NCI-H748 treated with DMSO at 0.1 percent for 48 hours (cell line): ENCODE measurements at places on chromosomes 11 and 22.
A peak's percentile ranks its signal among the peaks of the same experiment; 100 is the strongest.

- DNase-seq, result no peak
These were observed 46.2 kb upstream of the TSKU start for GRCh38 chr11:76736773-76737495.

GRCh38 chr11:33869481-33870422 is 22.1 kb downstream of the LMO2 start:
- peak; percentile 14 for DNase-seq

DNA sequence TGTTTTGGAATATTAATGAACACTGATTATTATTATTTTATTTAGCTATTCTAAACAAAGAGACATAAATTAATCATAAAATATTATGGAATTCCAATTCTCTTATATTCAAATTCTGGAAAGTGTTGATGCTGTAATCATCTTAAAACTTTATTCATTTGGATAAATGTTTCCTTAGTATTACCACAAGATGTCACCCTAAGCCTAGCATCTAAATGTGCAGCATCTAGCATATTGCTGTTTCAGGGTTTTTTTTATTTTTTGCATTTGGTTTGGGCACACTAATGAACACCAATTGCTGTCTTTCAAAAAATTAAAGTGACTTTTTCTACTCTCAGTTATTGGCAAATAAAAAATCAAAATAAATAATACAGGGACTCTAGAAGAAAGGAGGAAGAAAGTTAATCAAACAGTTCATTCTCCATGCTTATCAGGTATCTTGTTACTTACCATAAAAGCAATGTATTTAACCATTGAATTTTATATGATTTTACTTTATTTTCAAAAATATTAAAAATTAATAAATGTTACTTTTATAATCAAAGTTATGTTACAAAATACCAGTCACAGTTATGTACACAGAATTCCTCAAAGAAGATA is 31.8 kb downstream of the DLG2 start:
- DNase-seq, result peak; percentile 5

DNA sequence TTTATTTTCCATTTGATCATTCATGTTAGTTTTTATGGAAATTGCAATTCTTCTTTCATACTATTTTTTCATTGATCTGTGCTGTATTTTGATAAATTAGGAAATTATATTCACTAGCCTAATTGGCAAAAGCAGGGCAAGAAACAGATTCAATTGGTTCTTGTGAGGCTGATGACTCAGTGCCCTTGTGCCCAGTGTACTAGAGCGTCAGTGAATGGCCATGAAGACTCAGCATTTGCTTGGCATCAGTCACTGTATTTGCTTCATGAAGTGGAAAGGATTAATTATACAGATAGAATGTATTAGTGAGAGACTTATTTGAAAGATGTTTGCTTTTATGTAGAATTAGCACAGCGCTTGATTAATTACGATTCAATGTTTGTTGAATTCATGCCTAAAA is 31.8 kb downstream of the MRGPRX1 start:
- no peak for DNase-seq

DNA sequence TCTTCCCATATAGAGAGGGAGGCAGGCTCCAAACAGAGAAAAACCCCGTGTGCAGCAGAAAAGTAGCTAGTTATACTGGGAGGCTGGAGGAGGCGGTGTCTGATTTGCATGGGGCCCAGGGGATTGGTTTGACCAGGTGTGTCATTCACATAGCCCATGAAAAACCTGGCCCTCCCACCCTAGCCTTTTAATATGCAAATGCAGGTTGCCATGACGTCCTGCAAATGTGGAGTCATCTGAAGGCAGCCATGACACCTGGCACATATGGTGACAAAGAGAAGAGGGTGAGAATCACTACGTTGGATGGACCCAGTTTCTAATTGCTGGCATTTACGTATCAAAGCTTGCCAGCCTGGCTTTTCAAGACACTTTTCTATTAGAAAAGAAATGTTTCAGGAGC is 57.8 kb downstream of the FAM181B start:
- DNase-seq, result no peak

DNA sequence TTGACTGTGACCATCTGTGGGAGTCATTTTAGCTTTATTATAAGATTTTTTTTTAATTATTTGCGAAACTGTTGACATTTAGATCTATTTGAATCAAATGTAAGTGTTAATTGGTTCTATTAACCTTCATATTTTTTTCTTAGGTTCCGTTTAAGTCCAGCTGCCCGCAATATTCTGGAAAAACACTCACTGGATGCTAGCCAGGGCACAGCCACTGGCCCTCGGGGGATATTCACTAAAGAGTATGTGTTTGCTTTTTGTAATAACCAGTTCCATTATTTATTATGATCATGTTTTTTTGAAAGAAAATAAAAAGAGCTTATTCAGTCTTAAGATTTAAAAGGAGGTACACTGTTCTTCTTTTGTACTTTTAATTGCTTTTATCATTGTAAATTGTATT is 43.9 kb downstream of the PDHX start:
- peak; percentile 52 for DNase-seq

GRCh38 chr11:110133160-110133559 is 40.0 kb downstream of the ZC3H12C start:
- no peak for DNase-seq

DNA sequence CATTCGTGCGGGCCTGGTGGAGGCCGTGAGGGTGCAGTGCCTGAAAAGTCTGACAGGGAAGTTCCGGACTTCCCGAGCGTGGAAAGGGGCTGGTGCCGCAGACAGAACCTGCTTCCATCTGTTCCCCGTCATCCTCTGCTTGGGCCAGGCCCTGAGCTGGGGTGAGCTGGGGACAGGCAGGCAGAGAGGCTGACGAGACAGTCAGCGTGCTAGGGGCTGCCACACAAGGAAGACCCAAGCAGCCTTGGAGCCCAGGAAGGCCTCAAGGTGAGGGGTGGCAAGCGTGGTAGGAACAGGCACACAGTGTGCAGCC is 25.5 kb downstream of the NADSYN1 start:
- no peak for DNase-seq

- DNase-seq, result peak; percentile 49
These were observed 96.5 kb downstream of the NXPE2 start for GRCh38 chr11:114774599-114775361.

GRCh38 chr11:100229086-100229485 is 458.0 kb upstream of the ARHGAP42 start:
- DNase-seq, result no peak

GRCh38 chr22:45418056-45418769 is 4.7 kb downstream of the RIBC2 start:
- DNase-seq, result no peak

- DNase-seq, result no peak
These were observed 33.7 kb upstream of the MYRF start for GRCh38 chr11:61718621-61719302.

- no peak for DNase-seq
These were observed 11.3 kb upstream of the NFAM1 start for GRCh38 chr22:42443240-42444076.

GRCh38 chr22:45977551-45978274 is 751 bp upstream of the WNT7B start:
- DNase-seq, result no peak

GRCh38 chr22:26435327-26436093 is 6.5 kb downstream of the ASPHD2 start:
- DNase-seq, result no peak

- DNase-seq, result no peak
These were observed 2.3 kb downstream of the USP35 start for GRCh38 chr11:78190871-78191538.

GRCh38 chr22:33898121-33898520 is 22.2 kb downstream of the LARGE1 start:
- DNase-seq, result no peak

DNA sequence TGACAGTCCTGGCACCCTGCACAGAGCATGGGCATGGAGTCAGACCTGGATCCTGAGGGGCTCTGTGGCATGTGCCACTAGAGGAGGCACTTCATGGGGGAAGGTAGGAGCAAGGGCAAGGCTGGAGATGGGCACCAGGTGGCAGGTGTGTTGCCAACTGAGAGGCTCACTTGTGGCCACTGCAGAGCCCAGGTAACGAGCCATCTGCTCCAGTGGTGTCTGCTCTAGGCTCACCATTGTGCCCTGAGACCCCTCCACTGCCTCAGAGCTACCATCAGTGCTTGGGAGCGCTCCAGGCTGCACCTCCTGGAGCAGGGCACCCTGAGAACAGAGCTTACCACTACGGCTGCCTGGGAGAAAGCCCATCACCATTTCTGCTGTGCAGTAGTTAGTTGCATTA is 1.3 kb upstream of the ZDHHC8 start:
- no peak for DNase-seq

DNA sequence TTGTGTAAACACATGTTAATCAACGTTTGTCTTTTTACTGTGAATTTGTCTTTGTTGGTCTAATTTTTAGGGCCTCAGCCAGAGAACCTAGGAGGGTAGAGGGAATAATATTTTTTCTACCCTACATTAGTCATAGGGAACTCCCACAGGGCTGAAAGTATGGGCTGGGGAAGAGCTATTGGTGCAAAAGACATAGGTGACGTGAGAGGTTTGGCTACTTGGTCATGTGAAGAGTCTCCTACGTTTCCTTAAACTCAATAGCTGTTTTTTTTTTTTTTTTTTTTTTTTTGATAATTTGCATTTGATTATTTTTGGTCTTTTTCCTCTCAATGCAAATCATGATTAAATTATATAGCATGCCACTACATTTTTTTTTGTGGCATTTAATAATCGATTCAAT is 15.9 kb upstream of the MMP7 start:
- no peak for DNase-seq

- no peak for DNase-seq
These were observed at the start of gene OR2AG2 for GRCh38 chr11:6771926-6772893. Gene OR2AG2, minus strand, starts transcription at chr11:6771976. Its CDS starts 3,019 bp downstream, at chr11:6768957.

GRCh38 chr22:29456211-29456671 is 17.9 kb downstream of the RFPL1 start:
- DNase-seq, result no peak

DNA sequence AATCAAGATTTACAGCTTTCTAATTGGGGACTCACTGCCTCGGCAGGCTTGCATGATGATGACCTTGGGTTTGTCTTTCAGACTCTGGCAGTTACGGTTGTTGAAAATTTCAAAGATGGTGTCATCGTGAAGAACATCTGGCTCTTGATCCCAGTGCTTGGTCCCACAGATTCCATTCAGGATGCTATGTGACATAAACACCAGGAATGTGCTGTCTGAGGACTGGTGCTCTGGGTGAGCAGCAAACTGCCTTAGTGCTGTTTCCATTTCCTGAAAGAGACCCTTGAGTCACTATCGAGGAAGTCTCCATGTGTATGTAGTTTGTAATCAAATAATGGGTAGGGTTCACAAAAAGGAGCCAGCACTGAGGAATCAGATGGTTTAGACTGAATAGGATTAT is 7.1 kb downstream of the CASP12 start:
- no peak for DNase-seq

- peak; percentile 19 for DNase-seq
These were observed 4.2 kb downstream of the FAR1 start for GRCh38 chr11:13672576-13673210.

DNA sequence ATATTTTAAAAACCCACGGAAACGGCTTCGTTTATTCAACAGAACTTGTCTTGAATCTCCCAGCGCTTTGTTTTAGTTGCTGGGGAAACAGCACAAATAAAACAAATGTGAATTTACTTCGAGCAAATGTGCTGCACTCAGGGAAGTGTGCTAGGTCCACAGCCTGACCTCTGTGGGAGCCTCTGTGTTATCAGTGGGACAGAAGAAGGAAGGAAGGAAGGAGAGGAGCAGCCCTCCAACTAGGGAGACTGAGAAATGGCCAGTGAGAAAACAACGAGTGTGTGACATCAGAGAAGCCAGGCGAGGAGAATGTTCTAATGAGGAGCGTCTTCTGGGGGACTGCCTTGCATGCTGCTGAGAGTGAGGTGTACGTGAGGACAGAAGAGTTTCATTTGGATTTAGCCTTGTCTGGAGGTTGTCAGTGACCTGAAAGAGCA is 42.7 kb downstream of the PPP6R3 start:
- DNase-seq, result no peak

GRCh38 chr11:117573326-117573725 is 223.7 kb downstream of the DSCAML1 start:
- no peak for DNase-seq

- no peak for DNase-seq
These were observed 44.5 kb downstream of the SOX6 start for GRCh38 chr11:16311831-16312230.

DNA sequence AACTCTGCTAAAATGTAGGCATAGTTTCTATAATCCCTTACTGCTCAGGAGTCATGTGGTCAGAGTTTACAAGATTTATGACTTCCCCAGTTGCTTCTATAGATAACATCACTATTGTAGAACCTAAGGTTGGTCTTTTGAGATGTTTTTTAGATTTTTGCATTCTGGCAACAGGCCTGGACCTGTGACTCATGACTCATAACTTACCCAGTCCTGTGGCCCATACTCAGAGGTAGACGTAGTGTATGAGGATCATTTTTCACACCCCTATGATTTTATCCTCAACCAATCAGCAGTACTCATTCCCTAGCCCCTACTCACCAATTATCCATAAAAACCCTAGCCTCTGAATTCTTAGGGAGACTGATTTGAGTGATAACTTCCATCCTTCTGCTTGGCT is 384.4 kb upstream of the DDI1 start:
- no peak for DNase-seq

GRCh38 chr22:48151641-48152040 is 1389.2 kb downstream of the TBC1D22A start:
- no peak for DNase-seq

GRCh38 chr11:130631119-130631518 is 182.7 kb downstream of the ADAMTS15 start:
- DNase-seq, result no peak

GRCh38 chr11:2690596-2691354 is 9.0 kb downstream of the KCNQ1OT1 start:
- DNase-seq, result no peak

DNA sequence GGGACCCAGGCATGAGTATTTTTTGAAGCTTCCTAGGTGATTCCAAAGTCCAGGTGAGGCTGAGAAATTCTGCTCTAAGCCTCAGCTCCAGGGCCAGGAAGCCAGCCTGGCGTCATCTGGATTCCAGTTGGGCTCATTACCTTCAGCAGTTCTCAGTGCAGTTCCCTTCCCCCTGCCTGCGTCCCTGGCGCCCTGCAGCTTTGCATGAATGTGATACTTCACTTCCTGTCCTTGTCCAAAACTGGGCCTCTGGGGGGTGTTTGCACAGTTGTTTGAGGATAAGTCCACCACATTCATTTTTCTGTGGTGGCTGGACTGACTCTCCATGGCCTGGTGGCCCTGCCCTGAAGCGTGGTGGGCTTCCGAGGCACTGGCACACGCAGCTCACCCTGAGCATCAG is 98.1 kb downstream of the TENM4 start:
- no peak for DNase-seq

GRCh38 chr11:43933608-43934551 is 8.6 kb upstream of the C11orf96 start:
- DNase-seq, result no peak

GRCh38 chr11:9735236-9735635 is 71.4 kb downstream of the SWAP70 start:
- DNase-seq, result no peak

DNA sequence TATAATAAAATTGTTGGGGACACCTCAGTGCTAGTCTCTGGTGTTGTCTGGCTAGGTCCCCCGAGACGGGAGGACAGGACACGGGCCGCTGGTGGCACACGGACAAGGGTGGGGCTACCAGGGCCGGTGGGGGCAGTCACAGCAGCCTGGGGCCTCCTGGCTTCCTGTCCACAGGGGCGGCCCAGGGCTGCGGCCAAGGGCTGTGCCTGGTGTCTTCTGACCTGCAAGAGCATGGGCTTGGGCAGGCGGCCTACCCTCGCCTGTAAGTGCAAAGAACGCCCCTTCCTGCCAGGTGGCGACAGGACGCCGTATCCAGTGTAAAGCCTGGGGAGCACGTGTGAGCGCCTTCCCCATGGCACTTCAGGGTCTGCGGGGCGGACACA is 3.6 kb downstream of the LRFN4 start:
- DNase-seq, result no peak
